ENCODE measurements at places on chromosomes 7 and 10.

GRCh38 chr10:69914398-69915214 is 112.9 kb downstream of the COL13A1 start:
- DNase-seq, result peak; percentile 80

- no peak for DNase-seq
Measured at GRCh38 chr10:70677016-70677415, 4.7 kb downstream of the ADAMTS14 start.

DNA sequence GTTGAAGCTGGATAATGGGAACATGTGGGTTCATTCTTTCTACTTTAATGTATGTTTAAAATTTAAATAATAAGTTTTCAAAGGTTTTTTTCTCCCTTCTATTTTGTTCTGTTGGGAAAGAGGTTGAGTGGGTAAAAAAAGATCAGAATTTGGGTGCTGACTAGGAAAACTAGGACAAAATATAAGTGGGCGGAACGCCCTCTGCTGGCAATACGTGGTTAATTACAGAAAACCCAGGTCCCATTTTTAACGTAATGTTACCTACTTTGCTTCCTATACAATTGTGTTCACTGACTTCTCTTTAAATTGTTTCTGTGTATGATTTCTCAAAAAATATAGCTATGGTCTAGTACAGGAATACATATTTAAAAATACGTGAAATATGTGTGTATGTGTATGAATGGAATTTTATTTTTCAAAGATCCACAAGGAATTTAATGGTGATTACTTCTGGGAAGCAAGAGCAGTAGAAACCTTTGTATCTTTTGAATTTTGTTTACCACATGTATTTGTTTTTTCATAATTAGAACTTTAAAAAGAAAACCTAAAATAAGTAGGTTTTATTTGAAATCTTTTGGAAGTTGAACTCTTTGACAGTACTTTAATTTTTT is 8.7 kb downstream of the ECD start:
- DNase-seq, result peak; percentile 80

- DNase-seq, result no peak
Measured at GRCh38 chr7:127968547-127968946, 62.7 kb downstream of the LRRC4 start.

- DNase-seq, result no peak
Measured at GRCh38 chr7:156470399-156471320, 169.9 kb upstream of the RNF32 start.

- DNase-seq, result no peak
Measured at GRCh38 chr10:78616125-78616695, 452.6 kb upstream of the ZMIZ1 start.

Measured in Caco-2 (cell line).